DMS153 (cell line): ENCODE measurements at places on chromosomes 12 and 14.

DNA sequence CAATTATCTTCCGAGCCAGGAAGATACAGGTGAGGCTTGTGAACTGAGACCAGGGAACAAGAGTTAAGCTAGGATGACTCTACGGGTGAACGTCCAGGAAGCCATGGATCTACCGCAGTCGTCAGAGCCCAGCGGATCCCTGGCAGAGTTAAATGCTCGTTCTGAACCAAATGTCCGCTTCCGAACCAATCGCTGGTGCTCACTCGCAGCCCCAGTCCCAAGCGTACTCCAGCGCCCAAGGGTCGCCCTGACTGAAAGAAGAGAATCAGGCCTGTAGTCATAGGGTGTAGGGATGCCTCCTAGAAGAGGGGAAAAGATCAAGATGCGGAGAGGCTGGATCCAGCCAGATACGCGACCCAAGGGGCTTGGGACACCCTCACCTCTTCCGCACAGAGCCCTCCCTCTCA, 283 bp downstream of the VIPAS39 start:
- DNase-seq = no peak

DNA sequence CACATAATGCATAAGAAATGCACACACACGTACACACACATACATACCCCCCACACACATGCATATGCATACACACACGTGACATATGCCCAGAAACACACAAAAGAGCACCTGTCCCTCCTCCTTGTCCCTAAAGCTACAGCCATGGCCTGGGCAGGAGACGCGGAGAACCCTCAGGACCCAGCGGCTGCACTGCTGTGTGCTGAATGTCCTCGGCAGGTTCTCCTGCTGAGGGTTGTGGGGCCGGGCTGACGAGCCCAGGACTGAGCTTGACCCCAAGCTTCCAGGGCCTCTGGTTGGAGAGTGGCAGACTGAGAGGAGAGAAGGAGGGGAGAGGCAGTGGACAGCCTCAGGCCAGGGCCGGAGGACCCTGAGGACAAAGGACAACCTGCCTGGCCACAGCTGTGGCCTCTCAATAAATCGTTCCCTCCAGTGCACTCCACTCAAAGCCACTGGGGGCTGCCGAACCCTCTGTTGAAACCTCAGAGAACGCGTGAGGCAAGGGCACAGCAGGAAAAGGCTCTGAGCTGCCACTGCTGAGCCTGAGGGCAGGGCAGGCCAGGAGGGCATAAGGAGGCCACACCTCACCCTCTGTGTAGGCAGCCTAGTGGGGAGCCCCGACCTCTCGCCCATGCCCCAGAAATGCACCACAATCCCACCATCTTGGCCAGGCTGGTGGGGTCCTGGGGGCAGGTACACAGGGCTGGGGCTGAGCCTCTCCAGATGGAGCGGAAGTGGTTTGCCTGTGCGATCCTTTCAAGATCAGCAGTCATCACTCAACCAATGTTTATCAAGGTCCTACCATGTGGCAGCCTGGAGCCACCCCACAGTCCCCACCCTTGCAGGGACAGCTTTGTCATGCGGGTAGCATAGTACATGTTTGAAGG, 3.1 kb downstream of the CACNA2D4 start:
- DNase-seq = no peak

GRCh38 chr12:2338991-2339431, 286.2 kb downstream of the CACNA1C start:
- no peak for DNase-seq

- DNase-seq = no peak
Measured at GRCh38 chr14:104066719-104067295, 18.7 kb upstream of the ASPG start.

- no peak for DNase-seq
Measured at GRCh38 chr12:55036326-55037115, 16.7 kb downstream of the NEUROD4 start.

DNA sequence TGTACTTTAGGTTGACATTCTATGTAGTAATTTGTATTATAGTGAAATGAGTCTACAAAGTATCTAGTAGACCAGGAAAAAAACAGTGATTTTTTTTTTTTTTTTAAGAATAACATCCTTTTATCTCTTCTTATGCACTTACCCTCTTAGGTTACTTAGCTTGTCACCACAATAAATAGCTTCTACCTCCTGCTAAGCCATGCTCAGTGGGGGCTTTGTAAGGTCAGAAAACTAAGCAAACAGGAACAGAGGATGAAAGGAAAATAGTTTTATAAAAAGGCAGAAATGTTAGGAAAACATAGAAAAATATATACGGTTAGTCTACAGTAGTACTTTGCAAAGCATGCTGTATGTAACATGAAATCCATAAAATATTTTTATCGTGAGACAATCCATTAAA, 385.3 kb upstream of the ATXN7L3B start:
- no peak for DNase-seq

- DNase-seq = no peak
Measured at GRCh38 chr14:21264025-21264801, 5.0 kb downstream of the HNRNPC start.

DNA sequence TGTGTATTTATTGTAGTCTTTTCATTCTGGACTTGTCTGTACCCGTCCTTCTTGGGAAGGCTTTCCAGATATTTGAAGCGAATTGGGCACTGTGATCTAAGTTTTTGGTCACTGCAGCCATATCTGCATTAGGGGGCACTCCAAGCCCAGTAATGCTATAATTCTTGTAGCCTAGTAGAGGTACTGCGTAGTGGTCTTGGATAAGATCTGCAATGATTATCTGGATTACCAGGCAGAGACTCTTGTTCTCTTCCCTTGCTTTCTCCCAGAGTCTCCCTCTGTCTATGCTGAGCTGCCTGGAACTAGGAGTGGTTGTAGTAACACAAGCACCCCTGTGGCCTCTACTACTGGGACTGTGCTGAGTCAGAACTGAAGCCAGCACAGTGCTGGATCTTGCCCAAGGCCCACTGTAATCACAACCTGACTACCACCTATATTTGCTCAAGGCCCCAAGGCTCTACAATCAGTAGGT, 30.0 kb downstream of the SLC38A2 start:
- DNase-seq = no peak

DNA sequence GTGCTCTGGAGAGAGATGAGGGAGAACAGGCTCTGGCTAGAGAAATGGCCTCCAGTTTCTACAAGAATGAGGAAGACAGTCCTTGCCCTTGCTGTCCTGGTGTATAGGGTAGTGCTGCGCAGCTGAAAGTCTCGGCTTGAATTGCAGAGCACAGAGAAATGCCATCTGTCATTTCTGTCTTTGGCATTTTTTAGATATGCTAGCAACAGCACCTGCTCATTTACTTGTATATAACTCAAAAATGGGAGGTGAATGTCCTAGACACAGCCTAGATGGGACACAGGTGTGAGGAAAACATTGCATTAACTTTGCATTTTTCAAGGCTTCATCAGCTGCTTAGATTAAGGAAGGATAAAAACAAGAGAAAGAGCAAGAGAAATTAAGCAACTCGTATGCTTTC, 35.8 kb downstream of the GPR19 start:
- DNase-seq = no peak

DNA sequence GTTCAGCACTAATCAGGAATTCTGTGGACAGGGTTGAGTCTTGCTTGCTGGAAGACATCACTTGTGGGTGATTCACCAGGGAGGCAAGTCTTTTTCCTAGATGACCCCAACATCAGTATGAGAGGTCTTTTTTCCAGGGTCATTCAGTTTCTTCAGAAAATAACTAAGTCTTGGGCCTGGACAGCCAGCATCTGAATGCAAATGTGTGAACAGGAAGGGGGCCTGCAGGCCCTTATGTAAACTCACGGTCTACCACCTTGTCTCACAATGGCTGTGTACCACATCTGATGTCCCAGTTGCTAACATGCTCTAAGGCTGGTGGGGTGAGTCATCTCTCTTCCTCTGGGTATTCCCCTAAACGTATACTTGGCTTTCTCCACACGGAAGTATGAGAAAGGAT, 79.2 kb downstream of the HECTD4 start:
- no peak for DNase-seq

GRCh38 chr14:82398256-82398655, 864.6 kb upstream of the SEL1L start:
- no peak for DNase-seq

DNA sequence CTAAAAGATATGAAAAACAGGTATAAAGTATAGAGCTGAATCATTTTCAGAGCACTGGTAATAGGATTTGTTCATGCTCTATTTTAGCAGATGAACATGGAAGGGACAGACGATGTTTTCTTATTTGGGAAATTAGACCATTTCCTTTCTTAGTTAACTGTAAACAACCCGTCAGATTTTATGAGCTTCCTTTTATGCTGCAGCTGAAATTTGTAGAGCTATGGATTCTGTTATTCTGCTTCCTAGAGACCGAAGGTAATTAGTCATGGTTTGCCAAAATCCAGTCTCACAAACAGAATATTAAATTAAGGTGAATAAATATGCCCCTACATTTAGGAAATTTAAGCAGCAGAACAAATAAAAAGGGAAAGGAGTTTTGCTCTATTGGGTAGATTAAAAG, 180.2 kb upstream of the SYT1 start:
- DNase-seq = peak; percentile 67

- no peak for DNase-seq
Measured at GRCh38 chr14:75566321-75566720, 12.1 kb upstream of the FLVCR2 start.

DNA sequence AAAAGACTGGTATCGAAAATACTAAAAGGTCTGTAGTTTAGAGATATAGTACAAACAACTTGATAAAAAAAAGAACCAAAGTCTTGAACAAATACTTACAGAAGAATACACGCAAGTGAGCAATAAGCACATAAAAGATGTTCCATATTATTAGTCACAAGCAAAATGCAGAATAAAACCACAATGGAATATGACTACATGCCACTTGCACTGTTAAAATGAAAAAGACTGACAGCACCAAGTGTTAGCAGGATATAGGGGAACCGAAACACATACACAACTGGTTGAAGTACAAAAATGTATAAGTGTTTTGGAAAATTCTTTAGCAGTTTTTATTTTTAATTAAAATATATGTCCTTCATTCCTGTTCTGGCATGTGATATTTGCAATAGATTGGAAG, 3.6 kb downstream of the CLEC2A start:
- no peak for DNase-seq

DNA sequence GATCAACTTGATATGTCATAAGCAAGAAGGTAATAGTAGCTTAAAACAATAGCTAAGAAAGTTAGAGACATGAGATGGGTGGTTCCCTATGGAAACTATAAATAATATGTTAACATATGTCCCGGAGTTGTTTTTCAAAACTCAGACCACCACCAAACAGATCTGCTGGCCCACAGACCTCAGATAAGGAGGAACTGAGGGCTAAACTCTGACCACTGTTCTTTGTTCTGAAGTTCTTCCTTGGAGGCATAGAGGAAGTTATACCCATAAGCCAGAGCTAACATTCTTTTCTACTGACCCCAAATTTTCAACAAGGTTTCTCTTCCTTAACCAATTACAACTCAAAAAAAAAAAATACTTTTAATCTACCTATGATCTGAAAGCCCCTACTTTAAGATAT, 156.1 kb upstream of the FSCB start:
- no peak for DNase-seq

DNA sequence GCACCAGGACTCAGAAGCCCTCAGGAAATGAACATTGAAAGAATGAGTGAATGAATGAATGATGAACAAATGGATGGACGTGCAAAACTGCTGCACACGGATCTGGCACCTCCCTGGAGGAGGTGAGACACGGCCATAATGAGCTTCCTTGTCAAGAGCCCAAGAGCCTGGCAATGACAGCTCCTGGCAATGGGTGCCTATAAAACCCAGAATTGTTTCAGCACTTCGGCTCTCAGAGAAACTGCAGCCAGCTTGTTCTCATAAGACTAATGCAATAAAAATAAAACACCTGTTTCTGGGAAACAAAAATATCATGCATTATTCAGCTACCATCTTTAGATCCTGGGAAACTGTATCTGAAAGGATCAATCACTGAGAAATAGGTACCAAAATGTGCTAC, 200.5 kb upstream of the SFSWAP start:
- DNase-seq = no peak

DNA sequence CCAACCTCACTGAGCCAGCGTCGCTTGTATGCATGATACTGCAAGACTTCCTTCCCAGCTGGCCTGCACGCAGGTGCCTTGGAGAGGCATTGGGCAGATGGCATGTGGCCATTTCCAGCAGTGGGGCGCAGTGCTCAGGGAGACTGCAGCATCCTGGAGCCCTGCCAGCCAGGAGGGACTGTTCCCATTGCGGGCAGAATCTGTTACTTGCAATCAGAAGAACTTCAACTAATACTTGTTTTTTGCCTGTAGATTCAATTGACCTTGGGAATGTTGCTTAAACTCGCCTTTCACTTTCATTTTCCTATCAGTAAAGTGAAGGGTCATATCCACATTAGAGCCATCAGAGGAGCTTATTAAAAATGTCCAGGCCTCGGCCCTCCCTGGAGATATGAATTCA, 29.8 kb downstream of the ANKRD9 start:
- DNase-seq = no peak

DNA sequence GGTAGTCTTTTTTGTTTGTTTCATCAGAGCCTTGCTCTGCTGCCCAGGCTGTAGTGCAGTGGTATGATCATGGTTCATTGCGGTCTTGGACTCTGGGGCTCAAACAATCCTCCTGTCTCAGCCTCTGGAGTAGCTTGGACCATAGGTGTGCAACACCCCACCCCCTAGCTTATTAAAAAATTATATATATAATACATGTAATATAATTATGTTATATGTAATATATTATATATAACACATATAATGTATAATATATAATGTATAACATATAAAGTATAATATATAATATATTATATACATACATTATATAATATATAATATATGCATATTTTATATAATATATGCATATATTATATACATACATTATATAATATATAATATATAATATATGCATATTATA, 21.8 kb downstream of the LHX5 start:
- no peak for DNase-seq
